Bronchial epithelial cell (primary cell): ENCODE measurements at places on chromosomes 5 and 9. TPM values are rescaled to one million over a fixed set of nuclear protein-coding genes. Genes with fewer than 3 reads are reported as not detected.

DNA sequence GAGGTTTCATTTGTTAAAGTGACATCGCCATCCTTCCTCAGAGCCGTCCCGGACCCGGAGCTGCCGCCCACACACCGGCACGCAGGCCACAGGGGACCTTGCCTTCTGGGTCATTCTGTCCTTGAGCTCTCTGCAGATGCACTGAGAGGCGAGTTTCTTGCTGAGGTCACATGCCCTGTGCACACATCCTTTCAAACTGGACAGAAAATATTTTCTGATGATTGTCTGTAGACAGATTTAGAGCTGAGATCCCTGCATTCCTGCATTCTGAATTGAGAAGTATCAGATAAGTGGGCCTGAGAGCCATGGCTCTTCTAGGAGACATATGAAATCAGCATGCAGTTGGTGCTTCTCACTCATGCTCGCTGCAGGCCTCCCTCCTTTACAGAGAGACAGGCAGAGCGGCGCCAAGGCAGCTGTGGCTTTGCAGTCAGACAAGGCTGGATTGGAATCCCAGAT is 25.4 kb downstream of the BOD1 start:
- DNase-seq: no peak

DNA sequence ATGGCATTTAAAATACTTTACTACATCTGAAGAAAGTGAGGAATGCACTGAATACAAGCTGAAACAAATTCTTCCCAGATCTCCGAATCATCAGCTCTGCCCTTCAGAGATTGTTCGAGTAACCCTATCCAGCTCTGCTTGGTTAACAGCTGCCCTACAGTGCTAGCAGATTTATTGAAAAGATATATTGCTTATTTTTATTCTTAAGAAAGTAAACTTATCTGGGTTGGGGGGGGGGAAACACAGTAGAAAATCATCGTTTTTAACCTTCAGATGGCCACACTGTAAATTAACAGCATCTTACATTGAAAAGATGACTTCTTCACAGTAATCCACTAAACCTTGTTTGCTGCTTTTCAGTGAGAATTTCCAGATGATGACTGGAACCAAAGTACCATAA is 210.8 kb downstream of the NFIB start:
- no peak for DNase-seq

DNA sequence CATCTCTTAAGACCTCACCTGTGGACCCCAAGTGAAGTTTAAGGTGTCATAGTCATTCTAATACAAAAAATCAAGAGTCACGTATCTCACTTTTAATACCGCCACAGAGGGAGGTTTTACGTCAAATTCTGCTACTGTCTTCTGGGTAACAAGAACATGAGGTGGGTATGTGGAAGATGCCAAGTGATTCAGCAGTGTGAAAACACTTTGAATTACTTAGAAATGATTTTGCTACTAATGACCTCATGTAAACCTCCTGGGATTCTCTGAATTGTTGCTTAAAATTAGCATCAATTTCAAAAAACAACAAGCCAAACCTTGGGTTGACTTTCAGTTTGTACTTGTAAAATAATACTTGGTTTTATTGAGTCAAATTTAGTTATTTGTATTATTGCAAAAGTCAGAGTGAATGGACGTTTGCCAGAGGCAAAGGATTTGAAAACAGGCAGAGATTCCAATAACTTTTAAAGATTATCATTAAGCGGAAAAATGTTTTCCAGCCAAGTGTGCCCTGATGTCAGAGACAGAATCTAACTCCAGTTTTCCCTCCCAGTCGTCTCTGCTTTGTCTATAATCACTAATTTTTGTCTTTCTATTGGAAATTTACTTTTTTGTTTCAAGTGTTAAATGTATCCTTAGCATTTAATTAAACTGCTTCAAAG is 8.8 kb downstream of the DMRT2 start:
- no peak for DNase-seq

- DNase-seq: no peak
Observed at GRCh38 chr9:37370968-37371563, 51.4 kb upstream of the GRHPR start.

DNA sequence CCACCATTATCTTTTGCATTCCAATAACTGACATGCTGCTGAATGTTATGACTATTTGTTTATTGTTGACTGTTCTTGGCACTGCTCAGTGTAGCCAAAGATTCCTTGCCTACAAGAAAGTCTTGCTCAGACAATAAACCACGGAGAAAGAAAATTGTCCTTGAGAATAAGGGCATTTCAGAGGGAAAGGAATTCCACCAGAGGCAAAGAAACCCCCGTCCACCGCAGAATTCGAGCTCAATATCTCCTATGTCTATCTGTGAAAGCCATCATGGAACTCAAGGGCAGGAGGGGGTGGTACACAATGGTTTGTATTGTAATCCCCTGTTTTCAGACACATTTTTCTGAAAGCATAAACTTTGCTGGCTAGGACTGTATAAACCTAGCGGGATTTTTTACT is 70.3 kb upstream of the ADAMTS16 start:
- no peak for DNase-seq

DNA sequence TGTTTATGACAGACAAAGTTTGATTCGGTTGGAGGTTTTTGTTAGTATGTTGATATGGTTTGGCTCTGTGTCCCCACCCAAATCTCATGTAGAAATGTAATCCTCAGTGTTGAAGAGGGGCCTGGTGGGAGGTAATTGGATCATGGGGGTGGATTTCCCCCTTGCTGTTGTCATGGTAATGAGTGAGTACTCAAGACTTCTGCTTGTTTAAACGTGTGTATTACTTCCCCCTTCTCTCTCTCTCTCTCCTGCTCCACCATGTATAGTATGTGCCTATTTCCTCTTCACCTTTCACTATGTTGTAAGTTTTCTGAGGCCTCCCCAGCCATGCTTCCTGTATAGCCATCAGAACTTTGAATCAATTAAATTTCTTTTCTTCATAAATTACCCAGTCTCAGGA is 415.1 kb downstream of the HCN1 start:
- no peak for DNase-seq

FLT4 gene
- total RNA-seq: under 0.01 TPM in 1 of 2 replicates, not detected in the other

PRRC1 gene
- 43.7 and 47.0 TPM in 2 replicates for total RNA-seq

PCDHB7 gene
- total RNA-seq: not detected in 2 replicates
